Panc1 (cell line): ENCODE measurements at places on chromosomes 1 and 21.

GRCh38 chr21:26732432-26733221 lies 112.6 kb downstream of the ADAMTS1 start:
- DNase-seq = no peak

- DNase-seq = peak; percentile 87
Measured at GRCh38 chr1:155324037-155324716, 3.5 kb downstream of the RUSC1 start.

GRCh38 chr1:185406006-185406690 lies 89.1 kb upstream of the IVNS1ABP start:
- no peak for DNase-seq

- DNase-seq = no peak
Measured at GRCh38 chr21:18026359-18026758, 207.2 kb upstream of the C21orf91 start.

DNA sequence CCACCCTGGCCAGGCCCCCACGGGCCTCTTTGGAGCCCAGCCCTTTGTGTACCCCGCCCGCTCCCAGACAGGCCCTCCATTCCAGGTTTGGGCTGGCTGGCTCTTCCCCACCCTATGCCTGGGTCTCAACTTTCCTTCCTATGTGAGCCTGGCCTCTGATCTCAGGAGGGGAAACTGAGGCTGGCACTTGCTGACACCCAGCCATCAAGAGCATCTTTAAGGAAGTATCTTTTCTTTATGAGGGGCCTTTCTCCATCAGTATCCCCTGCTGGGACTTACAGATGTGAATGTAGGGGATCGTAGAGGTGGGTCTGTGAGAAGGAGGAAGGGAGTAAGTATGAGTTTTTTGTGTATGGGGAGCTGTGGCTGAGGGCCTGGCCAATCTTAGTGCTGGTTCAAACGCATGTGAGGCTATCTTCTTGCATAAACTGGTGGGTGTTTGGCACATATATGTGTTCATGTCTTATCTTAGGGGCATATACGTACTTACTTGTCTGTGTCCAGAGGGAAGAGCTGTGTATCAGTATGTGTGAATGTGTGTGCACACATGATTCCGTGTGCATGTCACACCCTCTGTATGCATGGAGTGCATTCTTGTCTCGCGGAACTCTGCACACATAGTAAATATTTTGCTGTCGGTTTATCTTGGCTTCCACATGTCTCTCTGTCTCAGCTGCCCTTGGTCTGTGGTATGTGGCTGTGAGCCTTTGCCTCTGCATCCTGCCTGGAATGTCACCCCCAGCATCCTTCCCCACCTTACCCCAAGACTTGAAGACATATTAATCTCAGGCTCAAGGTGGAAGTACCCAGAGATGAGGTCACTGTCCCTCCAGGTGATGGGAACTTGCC lies 5.4 kb downstream of the NECTIN4 start:
- DNase-seq = no peak

- no peak for DNase-seq
Measured at GRCh38 chr1:59480188-59480888, 183.4 kb downstream of the FGGY start.

GRCh38 chr1:38613996-38614395 lies 245.6 kb downstream of the RRAGC start:
- DNase-seq = no peak

- no peak for DNase-seq
Measured at GRCh38 chr1:72281144-72281543, 1.2 kb downstream of the NEGR1 start.

- no peak for DNase-seq
Measured at GRCh38 chr1:150156868-150157603, 7.3 kb downstream of the PLEKHO1 start.

- DNase-seq = no peak
Measured at GRCh38 chr1:245682638-245683628, 528.1 kb downstream of the KIF26B start.

DNA sequence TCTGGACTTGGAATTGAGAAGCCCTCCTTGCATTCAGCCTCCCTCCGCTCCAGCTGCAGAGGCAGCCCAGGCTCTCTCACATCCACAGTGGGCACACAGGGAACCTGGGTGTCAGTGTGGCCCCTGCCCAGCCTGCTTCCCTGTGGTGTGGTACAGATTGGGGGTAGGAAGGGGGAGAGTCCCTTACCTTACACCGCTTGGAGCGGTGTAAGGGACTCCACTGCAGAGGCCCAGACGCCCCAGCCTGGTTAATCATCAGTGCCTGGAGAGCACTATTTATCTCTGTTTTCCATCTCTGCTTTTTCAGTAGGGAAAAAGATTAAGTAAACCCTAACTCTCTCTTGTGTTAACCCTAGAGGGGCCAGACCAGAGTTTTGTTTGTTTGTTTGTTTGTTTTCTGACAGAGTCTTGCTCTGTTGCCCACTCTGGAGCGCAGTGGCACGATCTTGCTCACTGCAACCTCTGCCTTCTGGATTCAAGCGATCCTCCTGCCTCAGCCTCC lies 803 bp upstream of the RHBG start:
- DNase-seq = no peak

GRCh38 chr1:38690790-38691449 lies 168.7 kb downstream of the RRAGC start:
- DNase-seq = no peak

GRCh38 chr1:7393136-7393535 lies 378.0 kb upstream of the VAMP3 start:
- DNase-seq = no peak

GRCh38 chr21:27772816-27773215 lies 805.9 kb upstream of the ADAMTS5 start:
- no peak for DNase-seq

- DNase-seq = no peak
Measured at GRCh38 chr1:109509176-109510134, at the start of gene AMIGO1. Gene AMIGO1 (minus strand): TSS chr1:109509727. CDS start chr1:109508912, 815 bp downstream.

GRCh38 chr1:207830788-207831187 lies 78.9 kb downstream of the CD46 start:
- DNase-seq = no peak

DNA sequence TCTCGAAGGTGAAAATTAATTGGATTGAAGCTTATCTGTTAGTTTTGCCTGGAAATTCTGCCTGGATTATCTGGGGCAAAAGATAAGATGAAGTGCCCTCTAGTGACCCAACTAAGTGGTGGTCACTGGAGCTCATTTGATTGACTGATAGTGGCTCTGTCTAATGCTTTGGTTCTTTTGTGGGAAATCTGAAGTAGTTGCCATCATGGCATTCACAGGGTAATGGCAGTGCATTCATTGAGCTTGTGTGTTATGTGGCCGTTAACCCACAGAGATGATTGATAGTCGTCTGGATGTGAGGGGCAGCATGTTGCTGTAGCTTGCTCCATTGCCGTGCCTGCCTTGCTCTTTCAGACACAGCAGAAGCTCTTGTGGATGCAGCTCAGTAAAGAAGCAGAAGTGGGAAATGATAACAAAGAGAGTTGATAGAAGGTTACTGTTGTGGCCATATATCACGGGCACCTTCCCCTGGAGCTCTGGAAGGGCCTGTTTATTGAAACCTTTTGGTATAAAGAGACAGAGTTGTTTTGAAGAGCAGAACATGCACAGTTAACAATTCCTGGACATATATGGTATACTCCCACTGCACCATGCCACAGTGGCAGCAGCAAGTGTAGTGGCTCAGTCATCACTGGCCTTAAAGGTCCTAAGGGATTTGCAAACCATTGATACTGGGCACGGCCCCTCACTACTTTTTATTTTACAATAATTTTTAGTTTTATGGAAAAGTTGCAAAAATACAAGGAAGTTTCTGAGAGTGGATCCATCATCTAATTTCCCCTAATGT lies 42.0 kb downstream of the CXADR start:
- no peak for DNase-seq

GRCh38 chr21:45304945-45305344 lies 17.2 kb upstream of the POFUT2 start:
- no peak for DNase-seq

GRCh38 chr1:202283379-202283844 lies 58.3 kb downstream of the UBE2T start:
- no peak for DNase-seq

GRCh38 chr1:229229721-229230139 lies 41.2 kb upstream of the RAB4A start:
- DNase-seq = no peak

DNA sequence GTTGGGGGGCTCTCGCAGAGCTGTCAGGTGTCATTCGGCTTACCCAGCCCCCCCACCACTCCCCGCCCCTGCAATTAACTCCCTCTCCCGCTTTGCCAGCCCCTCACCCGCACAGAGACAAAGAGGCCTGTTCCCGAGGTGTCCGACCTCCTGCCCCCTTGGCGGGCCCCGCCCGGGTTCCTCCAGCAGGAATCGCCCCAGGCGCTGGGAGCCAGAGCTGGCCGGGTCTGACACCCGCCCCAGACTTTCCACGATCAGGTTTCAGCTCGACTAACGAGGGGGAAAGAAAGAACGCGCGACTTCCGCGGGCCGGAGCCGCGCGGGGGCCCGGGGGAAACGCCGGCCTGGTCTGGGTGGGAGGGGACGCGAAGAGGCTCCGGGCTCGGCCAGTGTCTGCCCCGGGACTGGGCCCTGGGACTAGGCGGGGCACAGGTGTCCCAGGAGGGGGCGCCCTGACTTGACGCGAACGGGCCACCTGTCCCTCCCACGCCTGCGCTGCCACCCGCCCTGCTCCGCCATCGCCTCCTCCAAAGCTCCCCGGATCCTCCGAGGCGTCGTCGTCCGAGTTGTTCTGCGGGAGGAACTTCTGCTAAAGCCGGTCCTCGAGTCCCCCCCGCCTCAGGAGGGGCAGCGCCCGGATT lies 36.4 kb upstream of the HHAT start:
- no peak for DNase-seq

- no peak for DNase-seq
Measured at GRCh38 chr1:225774281-225775147, 3.1 kb upstream of the SRP9 start.

DNA sequence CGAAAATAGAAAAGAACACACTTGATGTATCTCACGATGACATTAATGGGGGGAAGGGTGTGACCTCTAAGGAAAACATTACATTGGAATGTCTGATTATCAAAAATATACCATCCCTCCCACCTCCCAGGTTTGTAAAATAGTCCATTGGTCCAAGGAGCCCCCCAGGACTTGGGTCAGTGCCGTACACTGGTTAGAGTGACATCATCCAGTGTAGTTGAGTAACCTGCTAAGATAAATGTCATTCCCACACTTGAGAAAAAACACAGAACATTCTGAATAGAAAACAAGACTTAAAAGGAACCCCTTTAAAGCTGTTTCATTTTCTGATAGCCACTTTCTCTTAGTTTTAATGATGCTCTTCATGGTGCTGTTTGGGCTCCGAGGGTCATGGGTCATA lies 15.2 kb downstream of the DDX20 start:
- DNase-seq = no peak

GRCh38 chr1:198880818-198881597 lies 242.2 kb downstream of the PTPRC start:
- DNase-seq = peak; percentile 95

DNA sequence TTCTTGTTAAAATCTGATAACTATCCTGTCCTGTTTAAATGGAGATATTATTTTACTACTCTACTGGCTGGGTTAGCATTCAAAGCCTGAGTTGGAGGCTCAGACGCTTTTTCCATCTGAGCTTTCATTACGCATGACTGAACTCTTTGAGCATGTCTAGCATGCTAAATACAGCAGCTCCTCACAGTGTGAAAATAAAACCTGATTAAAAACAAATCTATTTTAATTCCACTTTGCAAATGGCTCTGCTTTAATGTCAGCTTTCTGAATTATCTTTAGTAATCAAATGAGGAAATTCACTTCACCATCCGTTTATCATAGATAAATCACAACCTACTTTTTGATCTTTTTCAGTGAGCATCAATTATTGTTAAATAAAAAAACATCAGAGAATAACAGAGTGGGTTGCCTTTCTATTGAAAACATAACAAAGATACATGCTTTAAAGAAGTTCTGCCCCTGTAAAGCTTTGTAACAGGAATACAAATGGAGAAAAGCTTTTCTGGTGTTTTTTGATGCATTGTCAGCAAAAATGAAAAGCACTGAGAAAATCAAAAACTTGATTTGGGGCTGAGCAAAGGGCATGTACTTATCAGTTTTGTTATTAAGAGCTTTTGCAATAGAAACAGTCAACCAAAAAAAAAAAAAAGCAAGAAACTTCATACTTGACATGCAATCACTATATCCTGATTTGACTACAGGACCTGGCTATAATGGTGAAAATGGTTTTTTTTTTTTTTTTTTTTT lies 3.5 kb upstream of the SPEN start:
- DNase-seq = no peak
